ENCODE measurements at places on chromosomes 6 and 20.

DNA sequence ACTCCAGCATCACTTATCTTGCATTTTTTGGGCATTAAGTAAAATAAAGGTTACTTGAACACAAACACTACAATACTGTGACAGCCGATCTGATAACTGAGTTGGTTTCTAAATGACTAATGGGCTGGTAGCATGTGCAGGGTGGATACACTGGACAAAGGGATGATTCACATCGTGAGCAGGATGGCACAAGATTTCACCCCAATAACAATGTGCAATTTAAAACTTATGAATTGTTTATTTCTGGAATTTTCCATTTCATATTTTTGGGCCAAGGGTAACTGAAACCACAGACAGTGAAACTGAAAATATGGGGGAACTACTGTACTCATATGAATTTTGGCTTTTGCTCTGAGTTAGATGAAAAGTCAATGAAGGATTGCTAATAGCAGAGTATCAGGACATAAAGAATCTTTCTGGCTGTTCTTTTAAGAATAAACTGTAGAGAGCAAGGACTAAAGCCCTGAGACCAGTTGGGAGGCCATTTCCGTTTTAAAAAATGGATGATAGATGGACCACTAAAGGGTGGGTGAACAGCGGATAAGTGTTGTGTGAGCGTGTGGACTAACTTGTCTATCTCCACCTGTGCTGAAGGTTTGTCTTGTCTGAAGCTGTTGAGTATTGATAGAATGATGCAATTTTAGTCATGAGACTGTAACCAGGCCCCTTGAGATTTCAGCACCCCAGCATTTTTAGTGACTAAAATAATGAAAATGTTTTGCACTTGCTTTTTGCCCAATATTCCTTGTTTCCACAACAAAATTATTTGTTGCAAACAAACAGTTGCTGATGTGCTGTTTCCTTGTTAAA, 8.2 kb downstream of the SPINT3 start:
- no peak for DNase-seq

DNA sequence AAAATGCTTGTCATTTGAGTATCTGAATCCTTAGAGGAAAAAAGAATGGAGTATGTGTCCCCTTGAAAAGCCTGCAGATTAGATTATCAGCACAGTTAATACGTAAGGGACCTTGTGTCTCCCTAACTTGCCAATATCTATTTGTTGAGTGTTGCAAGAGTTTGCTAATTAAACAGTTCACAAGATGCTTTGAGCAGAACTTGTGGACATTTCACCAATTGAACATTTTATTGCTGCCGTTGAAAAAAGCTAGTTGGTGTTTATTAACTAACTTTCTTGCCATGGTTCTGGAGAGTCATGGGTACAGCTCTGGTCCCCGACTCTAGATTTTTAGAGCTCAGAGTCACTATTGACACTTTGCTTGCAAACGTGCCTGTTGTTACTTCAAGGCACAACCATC, 30.6 kb upstream of the PRDM1 start:
- DNase-seq: no peak

GRCh38 chr20:46359233-46359751, 47.1 kb downstream of the ELMO2 start:
- DNase-seq: no peak

DNA sequence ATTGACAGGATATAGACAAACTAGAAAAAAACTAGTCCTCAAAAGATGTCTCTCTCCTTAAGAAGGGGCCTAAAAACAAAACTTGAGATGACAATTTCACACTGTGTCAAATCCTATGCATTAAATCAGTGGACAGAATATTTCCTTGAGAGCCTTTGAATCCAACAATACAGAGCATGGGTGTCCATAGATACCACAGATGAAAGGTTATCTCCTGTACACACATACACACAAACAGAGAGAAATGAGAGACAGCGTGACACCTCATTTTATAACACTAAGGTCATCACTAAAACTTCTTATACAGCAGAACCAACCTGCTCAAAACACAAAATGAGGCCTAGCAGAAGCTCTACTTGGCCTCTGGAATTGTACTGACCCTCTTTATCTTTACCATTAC, 55.5 kb downstream of the MAP7 start:
- DNase-seq: no peak

- peak; percentile 74 for DNase-seq
Measured at GRCh38 chr20:19995220-19995863, 21.8 kb upstream of the NAA20 start.

GRCh38 chr6:106448000-106448426, 87.5 kb downstream of the CRYBG1 start:
- DNase-seq: no peak

DNA sequence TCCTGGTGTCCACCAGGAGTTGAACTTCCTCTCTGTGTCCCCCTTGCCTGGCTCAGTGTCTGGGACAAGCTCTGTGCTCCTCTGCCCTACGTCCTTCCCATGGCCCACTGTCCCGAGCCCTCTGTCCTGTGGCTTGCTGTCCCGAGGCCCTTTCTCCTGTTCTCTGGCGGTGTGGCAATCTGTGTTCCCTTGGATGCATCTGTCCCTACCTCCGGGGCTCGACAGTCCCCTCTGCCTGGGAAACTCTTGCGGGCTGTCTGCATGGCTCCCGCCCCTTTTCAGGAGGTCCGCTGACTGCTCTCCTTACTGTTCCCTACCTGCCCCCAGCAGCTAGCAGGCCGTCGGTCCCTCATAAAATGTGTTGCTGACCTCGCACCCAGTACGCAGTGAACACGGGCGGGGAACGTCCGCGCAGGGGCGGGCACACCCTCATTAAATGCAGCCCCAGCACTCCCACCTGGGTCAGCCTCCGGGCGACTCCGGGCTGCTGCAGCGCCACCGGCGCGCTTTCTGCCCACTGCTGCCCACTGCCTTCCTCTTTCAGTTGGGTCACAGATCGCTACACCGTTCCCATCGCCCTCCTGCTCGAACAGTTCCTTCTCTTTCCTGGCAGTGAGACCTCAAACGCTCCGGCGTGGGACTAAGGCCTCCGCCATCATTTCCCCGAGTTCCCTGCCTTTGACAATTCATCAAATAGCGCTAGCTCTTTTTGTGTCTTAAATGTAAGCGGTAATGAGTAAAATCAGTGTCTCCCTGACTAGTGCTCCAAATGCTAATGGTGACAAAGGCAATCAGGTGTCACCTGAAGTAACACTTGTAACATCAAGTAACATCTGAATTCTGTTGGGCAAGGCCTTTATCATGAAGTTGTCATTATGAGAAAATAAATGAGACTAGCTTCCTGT, 60.5 kb downstream of the RSPH3 start:
- no peak for DNase-seq

GRCh38 chr6:64224819-64225218, 589.2 kb downstream of the PHF3 start:
- peak; percentile 95 for DNase-seq

- DNase-seq: no peak
Measured at GRCh38 chr20:51139891-51140290, 117.0 kb upstream of the KCNG1 start.

DNA sequence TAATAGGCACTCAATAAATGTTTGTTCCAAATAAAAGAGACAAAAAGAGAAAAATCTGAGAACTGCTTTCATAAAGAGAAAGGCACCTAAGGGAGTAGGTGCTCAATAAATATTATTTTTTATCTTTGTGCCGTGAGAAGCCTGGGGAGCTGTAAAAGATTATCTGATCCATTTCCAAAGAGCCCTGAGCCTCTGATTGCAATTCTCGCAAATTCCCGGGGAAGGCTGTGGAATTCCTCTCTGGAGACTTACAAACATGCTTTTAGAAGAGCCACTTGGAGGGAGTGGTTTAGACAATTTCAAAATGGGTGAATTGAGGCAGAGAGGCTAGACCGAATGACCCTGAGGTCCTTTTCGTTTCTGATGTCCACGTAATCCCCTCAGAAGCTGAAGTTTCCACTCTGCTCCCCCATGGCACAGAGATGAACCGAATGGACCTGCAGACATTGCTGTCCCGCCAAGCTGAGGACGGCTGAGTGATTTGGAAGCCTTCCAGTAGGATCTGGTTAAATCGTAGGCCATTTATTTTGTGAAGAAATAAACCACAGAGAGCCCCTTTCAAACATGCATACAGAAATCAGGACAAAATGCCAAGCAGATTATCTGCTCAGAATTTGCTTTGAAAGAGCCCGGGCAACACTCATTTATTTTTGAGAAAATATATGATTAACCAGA, 77.8 kb downstream of the PKHD1 start:
- DNase-seq: no peak

GRCh38 chr20:52565614-52566013, 374.0 kb upstream of the ZFP64 start:
- no peak for DNase-seq

GRCh38 chr6:139650941-139651340, 276.5 kb upstream of the CITED2 start:
- no peak for DNase-seq

DNA sequence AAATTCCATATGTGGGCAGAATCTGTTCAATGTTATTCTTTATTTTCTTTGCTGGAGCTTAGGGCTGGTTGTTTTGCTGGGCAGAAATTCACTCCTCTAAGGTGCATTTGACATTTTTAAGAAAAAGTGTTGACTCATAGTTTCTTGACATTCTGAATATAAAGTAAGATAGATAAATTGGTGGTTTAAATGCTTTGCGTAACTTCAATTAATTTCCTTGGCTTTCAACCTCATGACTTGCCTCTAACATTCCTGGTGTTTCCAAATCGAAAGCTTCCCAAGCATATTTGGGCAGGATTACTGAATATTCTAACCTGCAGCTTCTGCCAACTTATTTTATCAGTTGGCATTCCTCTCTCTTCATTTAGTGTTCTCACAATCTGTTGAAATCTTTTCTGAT, 718.7 kb upstream of the ADGRB3 start:
- peak; percentile 69 for DNase-seq

DNA sequence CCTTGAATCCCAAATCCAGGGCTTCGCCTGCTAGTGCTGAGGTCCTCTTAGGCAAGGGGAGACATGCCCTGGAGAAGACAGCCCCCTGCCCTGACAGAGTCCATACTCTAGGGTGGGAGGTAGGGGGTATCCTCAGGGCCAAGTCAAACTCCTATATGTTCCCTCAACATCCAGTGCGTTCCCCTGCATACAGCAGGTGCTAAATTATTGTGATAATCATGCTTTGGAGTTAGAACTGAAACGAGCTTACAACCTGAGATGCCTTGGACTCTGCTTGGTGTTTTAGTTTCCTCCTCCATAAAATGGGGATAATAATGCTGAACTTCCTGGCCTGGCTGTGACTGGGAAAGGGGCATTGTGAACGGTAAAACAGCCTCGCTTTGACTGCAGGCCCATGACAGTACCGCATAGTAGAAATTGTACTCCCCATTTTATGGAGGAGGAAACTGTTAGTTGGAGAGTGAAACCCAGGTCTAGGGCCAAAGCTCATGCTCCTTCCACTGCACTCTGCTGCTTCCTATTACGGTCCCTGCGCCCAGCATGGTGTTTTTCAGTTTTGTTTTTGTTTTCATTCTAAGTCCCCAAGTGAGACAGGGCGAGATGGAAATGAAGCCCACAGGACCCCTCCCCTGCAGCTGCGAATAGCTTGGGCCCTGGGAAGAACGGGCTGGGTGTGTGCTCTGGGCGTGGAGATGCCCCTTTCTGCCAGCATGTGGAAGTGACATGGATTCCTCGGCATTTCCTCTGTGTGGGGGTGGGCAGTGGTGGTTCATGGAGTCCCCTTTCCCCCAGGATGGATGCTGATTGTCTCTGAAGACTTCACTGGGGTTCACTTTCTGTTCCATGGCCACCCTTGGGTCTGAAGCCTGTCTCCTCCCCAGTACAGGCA, 162.5 kb downstream of the VEGFA start:
- DNase-seq: no peak

GRCh38 chr6:125974214-125974866, 12.0 kb upstream of the TRMT11 start:
- DNase-seq: peak; percentile 74

GRCh38 chr6:79040083-79040482, 38.0 kb downstream of the PHIP start:
- peak; percentile 51 for DNase-seq

DNA sequence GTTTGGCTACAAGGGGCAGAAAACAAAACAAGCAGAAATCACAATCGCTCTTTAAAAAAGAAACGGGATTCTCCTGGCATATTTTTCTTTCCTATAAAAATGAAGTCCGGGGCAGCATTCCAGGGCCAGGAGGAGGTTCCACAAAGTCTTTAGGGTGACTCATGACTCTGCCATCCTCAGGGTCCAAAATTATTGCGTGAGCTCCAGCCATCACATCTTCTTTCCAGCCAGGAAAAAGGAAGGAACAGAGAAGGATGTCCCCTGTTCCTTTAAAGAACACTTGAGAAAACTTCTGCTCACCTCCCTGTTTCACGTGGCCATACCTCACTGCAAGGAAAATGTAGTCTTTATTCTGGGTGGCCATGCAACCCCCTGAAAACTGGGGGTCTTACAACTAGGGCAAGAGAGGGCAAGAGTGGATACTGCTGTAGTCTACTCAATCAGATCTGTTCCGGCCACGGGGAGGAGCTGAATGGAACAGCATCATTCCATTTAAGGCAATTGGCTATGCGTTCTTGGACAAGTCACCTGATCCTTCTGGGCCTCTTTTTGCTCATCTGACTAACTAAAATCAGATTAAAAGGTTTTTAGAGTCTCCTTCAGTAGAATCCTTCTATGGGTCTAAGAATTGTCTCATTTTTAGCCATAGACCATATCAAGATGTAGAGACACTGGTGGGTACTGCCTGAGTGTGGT, 49.4 kb downstream of the CTCFL start:
- no peak for DNase-seq

GRCh38 chr20:47231382-47232039, 125.0 kb downstream of the ZMYND8 start:
- DNase-seq: no peak

GRCh38 chr20:11120431-11120830, 446.6 kb upstream of the JAG1 start:
- DNase-seq: peak; percentile 16

- peak; percentile 65 for DNase-seq
Measured at GRCh38 chr6:134534708-134535149, 216.8 kb upstream of the SGK1 start.
